ENCODE measurements at places on chromosomes 6 and 20.
A peak's percentile ranks its signal among the peaks of the same experiment; 100 is the strongest.

DNA sequence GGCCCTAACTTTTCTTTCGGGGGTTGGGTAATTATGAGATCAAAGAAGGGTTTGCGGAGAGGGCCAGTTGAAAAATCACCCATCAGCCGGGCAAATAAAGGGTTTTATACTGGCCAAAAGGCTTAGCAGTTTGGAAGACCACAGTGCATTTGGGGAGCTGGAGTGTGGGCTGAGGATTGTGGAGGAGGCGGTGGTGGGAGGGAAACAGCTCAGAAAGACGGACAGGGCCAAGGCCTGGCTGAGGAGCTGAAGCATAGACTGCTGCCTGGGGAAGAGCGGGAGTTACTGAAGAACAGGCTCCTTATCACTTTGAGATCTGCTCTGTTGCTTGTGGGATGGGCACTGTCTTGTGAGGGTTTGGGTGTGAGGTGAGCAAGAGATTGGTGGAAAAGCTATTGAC lies 144.2 kb downstream of the CARMIL1 start:
- DNase-seq: peak; percentile 7

DNA sequence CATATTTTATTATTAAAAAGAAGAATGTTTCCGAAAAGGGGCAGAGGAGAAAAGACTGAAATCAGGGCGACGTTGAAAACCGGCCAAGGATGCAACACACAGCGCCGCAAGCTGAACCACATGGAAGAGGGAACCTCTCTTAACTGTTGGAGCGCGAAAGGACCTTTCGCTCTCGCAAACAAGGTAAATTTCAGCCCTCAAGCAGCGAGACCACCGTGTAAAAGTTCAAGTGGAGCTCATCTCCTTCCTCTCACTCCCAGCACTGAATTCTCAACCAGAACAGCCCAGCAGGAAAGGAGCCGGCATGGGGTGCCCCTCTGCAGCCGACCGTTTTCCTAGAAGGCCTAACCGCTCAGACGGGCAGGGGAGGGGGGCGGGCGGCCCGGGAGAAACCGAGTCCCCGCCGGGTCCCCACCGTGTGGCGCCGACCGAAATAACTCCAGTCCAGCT lies 621 bp downstream of the GPR63 start:
- DNase-seq: peak; percentile 38

GRCh38 chr6:2230659-2231277 lies 14.6 kb downstream of the GMDS start:
- DNase-seq: no peak

DNA sequence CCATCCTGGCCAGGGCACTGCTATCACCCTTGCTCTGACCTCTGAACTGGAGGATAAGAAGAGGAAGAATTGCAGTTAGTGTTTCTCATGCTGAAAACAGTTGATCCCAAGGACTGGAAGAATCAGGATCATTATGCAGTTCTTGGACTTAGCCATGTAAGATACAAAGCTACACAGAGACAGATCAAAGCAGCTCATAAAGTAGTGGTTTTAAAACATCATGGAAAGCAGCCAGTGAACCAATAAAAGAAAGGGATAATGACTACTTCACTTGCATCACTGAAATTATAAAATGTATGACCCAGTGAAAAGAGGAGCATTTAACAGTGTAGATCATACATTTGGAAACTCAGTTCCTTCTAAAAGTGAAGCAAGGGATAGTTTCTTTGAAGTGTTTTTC lies 47.7 kb downstream of the DNAH8 start:
- no peak for DNase-seq

- DNase-seq: no peak
Measured at GRCh38 chr6:155264693-155265320, 994 bp downstream of the CLDN20 start.

DNA sequence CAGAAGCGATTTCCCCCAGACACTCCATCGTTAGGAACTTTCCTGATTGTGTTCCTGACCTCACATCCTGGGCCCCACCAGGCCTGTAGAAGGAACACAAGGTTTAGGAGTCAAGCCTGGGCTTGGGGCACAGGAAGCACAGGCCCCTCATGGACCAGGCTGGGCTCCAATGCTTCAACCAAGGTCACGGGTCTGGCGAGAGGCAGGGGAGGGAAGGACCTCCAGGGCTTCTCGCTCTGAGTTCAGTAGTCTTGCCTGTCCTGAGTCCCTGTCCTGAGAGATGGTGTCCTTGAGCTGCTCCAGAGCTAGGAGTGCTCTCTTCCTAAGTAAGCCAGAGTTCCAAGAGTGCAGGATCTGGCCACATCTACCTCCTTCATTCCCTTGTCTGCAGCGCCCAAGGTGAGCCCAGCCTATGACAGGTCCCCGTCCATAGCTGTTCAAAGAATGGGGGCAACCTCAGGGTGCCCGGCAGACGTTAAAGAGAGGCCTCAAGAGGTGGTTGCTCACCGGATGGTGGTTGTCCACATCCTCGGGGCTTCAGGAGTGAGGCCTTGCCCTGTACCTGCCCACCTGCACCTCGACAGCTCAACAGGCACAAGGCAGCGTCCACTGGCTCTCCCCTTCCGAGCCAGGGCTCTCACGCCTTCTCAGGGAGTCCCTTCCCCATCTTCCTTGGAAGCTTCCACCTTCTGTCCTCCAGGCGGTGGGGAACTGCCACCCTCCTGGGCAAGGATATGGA lies 1.6 kb upstream of the TUBB1 start:
- no peak for DNase-seq

GRCh38 chr6:38404355-38404754 lies 235.4 kb downstream of the BTBD9 start:
- DNase-seq: no peak

GRCh38 chr20:40631119-40631631 lies 57.9 kb downstream of the MAFB start:
- no peak for DNase-seq

DNA sequence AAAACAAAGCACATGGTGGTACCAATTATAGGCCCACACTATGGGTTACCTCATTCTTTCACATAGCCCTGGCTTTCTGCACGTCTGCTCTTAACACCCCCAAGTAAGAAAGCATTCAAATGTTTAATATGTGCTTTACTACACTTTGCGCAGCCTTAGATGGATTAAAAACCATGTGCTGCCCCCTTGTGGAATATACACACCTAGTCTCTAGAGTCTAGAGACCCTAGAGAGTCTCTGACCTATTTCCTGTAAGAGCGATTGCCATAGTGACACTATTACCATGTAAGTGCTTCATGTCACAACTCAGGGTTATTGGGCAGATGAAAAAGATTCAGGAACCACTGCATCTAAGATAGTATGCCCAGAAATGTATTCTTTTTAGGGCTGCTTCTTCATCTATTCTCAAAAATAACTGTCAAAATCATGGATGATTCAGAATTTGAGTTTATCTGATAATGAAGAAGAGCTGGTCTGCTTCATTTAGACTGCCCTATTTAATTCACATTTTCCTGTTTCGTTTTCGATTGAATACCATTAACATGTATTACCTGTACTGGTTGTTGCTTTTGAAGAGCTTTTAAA lies 186.3 kb downstream of the ADGB start:
- DNase-seq: no peak

DNA sequence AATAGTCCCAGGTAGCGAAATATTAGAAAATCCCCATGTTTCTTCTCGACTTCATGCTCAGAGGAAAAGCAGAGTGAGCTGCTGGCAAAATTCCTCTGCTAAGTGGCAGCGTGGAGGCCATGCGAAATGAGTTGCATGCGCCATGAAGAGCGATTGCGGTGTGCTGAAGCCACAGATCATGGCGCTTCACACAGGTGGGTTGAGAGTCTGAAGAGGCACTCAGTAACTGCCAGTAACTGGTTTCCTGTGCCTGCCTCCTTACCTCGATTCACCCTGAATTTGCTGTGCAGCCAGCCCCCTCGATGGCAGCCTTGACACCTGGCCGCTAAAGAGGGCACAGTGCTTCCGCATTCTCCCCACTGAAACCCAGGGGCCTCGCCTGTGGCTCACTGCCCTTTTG lies 301.5 kb downstream of the NRN1 start:
- DNase-seq: no peak

- no peak for DNase-seq
Measured at GRCh38 chr6:77812304-77812703, 159.5 kb downstream of the MEI4 start.
